NCI-H1417 (cell line): ENCODE measurements at places on chromosomes 12 and 14.

DNA sequence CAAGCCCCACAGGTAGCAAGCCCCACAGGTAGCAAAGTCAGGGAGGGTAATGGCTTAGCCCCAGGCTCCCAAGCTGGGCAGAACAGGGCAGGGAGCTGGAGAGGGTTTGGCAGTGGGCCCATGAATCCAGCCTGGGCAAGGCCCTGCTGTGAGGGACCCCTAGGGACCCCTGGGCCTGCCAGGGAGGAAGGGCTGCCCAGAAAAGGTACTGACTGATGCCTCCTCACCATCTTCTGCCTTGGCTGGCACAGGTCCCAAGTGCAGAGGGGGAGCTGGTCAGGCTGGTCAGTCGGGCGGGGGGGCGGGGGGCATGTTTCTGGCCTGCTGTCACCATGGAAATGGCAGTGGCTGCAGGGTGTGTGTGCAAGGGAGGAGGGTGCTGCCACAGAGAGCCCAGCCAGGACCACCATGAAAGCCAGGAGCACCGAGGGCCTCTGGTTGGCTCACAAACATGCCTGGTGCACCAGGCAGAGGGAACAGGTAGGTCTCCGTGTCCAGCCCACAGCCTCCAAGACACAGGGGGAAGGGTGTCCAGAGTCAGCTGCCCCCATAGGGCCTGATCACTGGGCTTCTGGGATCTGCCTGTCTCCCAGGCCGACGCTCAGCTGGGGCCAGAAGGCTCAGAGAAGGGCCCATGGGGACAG lies 1.5 kb upstream of the CRIP2 start:
- DNase-seq, result peak; percentile 68

GRCh38 chr14:23861666-23862065 lies 91.9 kb upstream of the DHRS4 start:
- peak; percentile 4 for DNase-seq

DNA sequence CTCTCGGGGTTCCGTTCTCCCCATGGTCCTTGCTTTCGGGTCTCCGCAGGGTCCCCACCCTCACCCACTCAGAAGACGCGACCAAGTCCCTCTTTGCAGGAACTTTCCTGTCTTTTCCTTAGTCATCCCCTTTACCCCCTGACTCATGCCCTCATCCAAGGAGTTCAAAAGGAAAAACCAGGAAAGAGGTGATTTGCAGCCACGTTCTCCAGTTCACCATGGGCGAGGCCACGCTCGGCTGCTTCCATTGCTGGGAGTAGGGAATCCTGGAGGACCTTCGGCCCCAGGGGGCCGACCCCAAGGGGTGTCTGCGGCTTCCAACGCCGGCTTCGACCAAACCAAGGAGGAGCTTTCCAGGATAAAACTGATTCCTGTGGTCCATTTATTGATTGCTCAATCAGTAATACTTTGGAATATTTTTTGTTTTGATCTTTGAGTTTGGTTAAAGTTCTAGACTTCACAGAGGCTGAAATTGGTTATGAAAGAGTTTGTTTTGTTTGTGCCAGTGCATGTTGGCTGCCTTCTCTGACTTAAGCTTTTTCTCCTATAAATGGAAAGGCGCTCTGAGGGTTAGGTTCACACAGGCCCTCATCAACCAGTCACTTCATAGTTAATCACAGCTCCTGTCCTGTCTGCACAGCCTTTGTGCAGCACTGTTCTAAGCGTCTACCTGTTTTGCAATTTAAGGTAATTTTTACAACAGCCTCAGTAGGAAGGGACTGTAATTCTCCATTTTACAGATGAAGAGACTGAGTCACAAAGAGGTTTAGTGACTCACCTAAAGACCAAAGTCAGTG lies 827 bp downstream of the ALDH2 start:
- DNase-seq, result peak; percentile 65

DNA sequence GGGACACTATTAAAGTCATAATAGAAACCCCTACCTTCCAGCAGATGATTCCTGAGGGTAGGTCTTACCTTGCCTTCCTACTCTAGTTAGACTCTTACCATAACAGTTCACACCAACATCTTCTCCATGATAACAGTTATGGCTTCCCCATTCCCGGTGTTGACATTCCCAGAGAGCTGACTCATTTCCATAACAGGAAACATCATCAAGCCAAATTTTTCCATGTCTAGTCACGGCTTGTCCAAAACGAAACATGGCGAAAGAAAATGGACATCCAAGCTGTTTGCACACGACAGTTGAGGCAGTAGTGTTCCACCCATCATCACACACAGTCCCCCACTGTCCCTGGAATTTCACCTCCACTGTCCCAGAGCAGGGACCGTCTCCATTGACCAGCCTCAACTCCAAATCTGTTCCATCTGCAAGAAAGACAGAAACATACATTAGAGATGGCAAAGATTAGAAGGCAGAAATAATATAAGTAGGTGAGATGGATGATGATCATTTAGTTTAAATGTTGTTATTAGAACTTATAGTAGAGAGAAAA lies 10.6 kb downstream of the CD163L1 start:
- no peak for DNase-seq

- DNase-seq, result no peak
These were observed 8.8 kb downstream of the BCL7A start for GRCh38 chr12:122030424-122031035.

DNA sequence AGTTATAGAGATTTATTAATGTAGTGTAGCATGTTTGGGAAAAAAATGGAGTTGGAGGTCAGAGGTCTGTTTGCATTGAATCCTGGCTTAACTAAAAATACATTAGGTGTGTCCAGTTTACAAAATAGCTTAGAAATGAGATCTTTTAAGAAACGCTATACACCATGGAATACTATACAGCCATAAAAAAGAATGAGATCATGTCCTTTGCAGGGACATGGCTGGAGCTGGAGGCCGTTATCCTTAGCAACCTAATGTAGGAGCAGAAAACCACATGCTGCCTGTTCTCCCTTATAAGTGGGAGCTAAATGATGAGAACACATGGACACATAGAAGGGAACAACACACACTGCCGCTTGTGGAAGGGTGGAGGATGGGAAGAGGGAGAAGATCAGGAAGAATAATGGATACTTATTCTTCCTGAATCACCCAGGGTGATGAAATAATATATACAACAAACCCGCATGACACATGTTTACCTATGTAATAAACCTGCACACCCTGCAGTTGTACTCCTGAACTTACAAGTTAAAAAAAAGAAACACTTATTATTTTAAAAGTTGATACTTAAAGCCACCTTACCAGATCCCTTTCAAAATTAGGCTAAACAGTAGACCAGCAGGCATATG lies 14.0 kb upstream of the MYRFL start:
- DNase-seq, result no peak

DNA sequence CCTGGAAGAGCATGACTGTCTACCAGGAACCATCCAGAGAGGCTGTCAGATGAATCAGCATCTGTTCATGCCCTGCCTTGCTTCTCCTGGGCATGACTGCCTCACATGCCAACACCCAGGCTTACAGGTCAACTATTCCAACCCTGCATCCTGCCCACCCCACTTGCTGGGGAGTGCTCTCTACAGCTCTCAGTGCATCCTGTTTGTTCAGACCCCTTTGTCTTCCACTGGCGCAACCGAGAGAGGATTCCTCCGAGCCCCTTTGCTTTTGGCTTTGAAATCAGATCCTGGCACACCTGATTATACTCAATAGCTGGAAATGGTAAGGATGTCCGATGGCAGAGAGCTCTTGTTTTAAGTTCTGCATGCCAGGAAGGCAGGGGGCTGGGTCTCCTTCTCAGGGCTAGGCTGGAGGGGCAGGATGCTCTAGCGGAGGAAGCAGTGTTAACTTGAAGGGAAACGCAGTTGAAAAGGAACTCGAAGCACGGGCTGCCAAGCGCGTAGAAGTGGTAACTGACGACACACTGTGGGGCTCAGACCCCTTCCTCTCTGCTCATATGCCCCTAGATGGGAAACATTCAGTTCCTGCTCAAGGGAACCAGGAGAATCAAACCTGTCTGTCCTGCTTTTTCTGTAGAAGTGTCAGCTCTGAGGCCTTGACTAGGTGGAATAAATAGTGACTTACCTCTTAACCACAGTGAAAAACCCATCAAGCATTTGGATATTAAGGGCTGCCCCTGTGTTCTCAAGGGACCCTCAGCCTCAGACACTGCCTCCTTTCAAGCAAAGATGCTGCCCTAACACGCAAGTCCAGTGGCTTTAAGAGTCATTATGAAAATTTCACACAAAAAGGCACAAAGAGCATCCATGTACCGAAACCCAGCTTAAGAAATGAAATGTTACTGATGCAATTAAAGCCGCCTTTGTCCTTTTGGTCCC lies 297.5 kb downstream of the ZFP36L1 start:
- DNase-seq, result no peak

DNA sequence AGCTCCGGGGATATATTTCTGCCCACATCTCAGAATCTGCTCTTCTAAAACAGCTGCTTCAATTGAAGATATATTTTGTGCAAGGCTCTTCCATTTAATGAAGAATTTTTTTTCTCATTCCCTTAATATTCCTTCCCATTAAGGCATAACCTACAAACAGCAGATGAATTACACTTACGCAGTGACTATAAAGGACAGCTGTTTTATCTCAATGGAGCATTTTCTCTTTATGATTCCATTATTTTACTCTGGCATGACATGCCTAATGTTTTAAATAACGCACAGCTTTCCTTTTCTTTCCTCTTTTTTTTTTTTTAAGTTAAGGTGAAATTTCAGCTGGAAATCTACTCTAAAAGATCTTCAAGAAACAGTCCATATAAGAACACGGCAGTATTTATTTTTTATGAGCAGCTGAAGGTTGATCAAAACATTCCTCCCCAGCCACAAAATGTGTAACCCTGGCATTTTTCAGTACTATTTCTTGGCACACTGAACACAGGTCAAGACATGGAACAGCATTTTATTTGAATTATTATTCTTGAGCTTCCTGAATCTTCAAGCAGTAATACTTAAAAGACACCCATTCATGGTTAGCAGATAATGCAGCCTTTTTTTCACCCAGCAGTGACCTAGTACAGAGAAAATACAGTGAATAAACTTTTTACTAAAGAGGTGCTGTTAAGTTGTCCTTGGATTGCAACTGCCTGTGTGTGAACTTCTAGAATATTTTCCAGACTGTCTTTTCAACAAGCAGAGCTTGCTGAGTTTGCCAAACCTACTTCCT lies 118.1 kb upstream of the FOXN3 start:
- no peak for DNase-seq
